ENCODE measurements at places on chromosomes 16 and 17.

DNA sequence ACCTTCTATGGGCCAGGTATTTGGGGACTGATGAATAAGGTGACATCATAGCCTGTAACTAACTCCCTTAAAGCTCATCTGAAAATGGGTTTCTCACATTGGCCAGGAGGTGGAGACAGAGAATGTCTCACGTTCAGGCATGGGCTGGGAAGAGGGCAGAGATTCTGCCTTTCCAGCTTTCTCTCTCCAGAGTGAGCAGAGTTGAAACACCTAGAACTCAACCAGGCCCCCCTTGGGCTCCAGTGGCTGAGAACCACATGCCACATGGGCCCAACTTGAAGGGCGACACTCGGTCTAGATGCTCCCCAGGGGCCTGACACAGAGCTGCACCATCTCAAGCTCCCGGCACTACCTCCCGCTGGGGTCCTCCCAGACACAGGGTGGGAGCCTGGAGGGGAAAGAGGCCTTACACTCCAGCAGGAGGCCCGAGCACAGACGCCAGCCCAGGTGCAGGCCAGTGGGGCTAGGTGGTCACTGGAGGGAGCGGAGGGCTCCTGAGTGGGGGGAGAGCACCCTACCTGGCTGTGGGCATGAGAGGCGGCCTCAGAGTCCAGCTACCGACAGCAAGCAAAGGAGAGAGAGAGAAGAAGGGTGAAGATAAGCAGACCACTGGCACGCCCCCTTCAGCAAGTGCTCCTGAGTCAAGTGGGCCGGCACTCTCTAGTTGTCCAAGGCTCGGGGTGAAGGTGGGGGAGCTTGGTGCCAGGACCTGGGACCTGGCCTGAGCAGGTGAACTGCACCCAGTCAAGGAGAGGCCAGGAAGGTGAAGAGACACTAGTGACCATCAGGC, 55.9 kb downstream of the MYO18A start:
- DNase-seq, result peak; percentile 88

DNA sequence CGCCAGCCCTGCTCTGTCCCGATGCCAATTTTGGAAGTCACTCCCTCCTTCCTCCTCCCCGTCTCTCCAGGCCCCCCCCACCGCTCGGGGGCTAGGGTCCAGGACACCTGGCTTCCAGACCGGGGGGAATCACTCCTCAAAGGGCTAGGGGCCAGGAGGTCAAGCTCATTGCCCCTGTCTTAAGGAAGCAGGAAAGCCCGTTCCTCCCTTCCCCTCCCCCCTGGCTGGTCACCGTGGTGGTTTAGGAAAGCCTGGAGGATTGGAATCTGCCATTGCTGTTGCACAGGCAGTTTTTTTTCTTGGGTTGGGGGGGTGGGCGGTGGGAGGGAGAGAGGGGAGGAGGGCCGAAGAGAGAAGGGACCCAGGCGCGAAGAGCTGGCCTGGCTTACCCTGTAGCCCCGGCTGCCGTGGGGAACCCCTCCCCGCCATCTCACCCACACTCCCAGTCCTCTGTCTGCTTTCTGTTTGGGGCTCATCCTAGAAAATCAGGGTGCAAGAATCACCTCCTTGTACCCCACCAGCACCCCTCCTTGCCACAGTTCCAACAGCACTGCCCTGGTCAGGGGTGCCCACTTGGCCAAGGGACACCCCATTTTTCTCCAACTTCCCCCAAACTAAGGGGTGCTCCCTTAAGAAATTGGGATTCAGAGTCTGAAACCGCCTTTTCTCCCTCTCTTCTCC, 2.9 kb upstream of the BCL6B start:
- peak; percentile 87 for DNase-seq

GRCh38 chr17:6558276-6558675, 1.9 kb upstream of the PITPNM3 start:
- DNase-seq, result no peak

DNA sequence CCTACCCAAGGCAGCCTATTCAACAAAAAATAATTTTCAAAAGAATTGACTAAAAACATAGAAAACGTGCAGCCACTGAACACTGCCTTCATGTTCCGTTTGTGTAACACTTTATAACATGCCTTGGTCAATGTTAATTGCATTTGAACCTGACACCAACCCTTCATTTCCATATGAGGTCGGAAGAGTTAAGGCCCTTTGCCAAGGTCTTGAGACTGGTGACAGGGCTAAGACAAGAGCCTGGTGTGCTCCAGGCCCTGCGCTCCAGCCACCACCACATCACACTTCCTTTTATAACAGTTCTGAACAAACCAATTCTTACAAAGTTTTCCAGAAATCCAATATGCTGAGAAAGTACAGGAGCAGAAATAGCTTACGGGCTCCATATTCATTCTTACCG, 4.2 kb downstream of the BBS2 start:
- DNase-seq, result no peak

- DNase-seq, result no peak
Measured at GRCh38 chr17:30917050-30917449, 4.7 kb upstream of the ADAP2 start.

DNA sequence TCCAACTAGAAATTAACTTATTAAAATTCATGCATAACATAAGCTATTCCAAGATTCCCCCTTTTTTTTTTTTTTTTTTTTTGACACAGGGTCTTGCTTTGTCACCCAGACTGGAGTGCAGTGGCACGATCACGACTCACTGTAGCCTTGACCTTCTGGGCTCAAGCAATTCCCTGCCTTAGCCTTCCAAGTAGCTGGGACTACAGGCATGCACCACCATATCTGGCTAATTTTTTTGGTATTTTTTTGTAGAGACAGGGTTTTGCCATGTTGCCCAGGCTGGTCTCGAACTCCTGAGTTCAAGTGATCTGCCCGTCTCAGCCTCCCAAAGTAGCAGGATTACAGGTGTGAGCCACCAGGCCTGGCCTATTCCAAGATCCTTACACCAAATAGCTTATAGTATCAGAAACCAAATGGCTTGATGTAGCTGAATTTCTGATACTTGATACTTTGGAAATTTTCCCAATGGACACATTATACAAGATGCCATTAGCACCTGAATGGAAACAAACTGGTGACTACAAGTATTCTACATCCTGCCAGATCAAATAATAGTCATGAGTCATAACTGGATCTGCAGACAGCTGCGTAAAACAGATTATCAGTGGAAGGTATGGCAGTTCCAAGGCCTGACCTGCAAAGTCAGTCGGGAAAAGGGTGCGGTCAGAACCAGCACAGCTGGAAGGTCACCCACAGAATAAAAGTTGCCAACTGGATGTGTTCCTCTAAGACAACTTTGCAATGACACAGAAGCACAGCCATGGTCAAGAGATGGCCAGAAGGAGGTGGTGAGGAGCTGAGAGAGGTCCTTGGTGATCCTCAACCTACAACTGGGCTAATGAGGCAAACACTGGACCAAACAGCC, 14.5 kb downstream of the TUBG1 start:
- DNase-seq, result peak; percentile 60

GRCh38 chr17:41010441-41010840, 1.5 kb upstream of the KRTAP3-1 start:
- no peak for DNase-seq

- peak; percentile 95 for DNase-seq
Measured at GRCh38 chr17:56203430-56203829, 50.2 kb downstream of the ANKFN1 start.

- DNase-seq, result peak; percentile 74
Measured at GRCh38 chr17:39872751-39873150, 4.7 kb downstream of the ZPBP2 start.

DNA sequence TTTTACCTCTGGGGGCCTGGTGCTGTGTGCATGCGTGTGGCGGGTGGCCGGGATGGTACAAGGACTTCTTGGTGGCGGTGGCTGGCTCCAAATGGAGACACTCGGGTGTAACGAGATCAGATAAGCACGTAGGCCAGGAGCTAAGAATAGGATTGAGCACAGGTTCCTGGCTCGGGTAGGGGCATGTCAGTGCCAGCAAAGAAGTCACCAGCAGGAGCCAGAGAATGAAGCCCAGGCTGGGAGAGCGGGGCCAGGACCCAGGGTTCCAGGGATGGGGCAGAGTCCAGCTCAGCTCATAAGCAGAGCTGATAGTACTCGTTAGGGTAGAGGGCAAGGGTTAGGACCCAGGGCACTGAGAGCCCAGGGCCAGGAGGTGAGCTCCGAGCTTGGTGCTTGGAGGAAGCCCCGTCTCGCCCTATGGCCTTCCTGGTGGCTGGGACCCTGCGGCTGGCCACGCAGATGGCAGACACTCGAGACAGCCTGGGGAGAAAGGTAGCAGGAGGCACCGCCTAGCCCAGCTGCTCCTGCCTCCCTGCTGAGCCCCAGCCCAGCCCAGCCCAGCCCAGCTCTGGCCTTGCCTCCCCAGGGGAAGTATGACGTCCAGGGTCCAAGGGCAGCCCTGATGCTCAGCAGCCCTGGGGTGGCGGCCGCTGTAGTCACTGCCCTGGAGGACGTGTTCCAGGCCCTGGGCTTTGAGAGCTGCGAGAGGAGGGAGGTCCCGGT, 8.9 kb downstream of the ZNF213 start:
- no peak for DNase-seq

DNA sequence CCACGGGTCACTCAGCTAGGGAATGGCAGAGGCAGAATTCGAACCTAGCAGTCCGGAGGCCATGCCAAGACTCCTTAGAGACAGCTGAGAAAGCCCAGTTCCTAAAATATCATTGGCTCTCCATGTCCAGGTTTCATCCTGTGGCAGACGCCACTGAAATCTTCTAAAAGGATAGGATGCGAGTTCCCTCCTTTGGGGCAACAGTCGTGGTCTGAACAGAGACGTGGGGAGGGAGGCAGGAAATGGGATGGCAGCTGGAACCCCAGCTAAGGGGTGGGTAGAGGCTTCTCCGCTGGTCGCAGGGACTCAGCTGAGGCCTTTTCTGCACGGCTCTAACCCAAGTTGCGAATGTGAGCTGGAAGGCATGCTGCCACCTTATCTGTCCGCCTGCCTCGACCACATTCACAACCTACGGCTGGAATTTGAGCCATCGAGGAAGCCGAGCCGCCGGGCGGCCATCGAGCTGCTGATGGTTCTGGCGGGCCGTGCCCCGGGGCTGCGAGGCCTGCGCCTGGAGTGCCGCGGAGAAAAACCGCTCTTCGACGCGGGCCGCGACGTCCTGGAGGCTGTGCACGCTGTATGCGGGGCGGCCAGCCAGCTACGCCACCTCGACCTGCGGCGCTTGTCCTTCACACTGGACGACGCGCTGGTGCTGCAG, 1.9 kb upstream of the HSF4 start:
- DNase-seq, result no peak

- no peak for DNase-seq
Measured at GRCh38 chr16:69176033-69176800, 10.7 kb upstream of the SNTB2 start.

- DNase-seq, result no peak
Measured at GRCh38 chr17:77435272-77436057, 294.7 kb downstream of the SEC14L1 start.

DNA sequence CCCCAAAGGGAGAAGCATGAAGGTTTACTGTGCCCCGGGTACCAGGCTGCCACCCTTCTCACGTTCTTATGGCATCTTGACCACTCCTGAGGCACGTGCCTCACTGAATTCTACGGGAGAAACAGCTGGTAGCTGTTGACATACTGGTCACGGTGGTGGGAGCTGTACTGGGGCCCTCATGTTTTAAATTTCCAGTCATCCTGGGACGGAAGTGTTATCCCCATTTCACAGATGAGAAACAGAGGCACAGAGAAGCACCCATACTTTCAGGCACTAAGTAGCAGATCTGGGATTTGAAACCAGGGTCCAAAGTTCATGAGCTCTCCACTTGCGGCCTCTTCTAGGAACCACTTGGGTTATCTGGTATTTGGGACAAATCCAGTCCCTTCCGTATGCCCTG, 26.3 kb upstream of the DOC2B start:
- DNase-seq, result no peak

DNA sequence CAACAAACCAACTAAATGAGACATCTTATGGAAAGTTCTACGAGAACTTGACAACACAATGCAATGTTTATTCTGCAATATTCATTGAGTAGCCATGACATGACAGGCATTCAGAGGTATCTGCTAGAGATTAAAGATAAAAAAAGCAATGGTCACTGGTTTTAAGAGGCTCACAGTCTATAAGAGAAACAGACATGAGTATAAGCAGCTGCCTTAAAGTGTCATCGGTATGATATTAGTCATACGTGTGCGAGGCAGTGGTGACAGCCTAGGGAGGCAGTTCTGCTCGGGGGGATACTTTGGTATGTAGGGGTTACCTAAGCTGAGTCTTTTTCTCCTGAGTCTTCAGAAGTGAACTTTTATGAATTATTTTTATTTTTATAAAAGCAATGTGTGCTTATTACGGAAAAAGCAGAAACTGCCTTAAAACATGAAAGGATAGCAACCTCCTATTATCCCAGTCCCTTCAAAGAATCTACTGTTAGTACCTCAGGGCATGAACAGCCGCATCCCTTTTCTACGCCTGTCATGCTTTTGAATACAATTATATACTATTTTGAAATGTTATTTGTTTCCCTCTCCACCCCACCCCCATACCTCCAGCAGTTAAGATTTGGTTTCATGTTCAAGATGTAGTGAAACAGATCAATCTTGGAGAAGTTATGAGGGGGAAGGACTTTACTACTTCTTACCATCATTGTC, 7.7 kb downstream of the ST6GALNAC1 start:
- no peak for DNase-seq

GRCh38 chr17:55384643-55385232, 36.9 kb downstream of the MMD start:
- no peak for DNase-seq

DNA sequence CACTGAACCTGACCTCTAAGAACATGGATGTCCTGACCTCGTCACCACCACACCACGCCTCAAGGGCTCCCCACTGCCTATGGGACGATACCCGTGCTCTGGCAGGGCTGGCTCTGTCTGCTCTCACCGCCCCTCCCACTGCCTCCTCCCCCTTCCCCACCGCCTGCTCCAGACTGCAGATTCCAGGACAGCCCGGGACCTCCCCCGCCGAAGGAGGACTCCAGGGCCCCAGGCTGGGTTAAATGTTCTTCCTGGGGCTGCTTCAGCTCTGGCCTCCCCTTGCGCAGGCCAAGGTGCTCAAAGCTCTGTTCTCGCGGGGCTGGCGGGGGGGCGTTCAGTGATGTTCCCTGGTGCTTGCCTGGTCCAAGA, 3.1 kb downstream of the NPW start:
- DNase-seq, result no peak

GRCh38 chr17:1607971-1608320, 20.7 kb downstream of the SLC43A2 start:
- no peak for DNase-seq

DNA sequence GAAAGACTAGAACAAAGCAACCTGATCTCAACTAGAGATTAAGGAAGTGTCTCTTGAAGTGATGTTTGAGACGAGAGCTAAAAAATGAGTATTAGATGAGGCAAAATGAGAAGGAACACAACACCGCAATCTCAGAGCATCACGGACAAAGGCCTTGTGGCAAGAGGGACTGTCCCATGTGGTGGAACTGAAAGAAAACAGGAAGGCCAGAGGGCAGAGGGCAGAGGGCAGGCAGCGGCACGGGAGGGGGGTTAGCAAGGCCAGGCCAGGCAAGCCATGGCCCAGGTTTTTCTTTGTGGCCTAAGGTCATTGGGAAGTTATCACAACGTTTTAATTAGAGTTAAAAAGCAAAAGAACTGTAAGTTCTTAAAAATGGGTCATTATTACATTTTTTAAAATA, 22.5 kb downstream of the RPA1 start:
- DNase-seq, result no peak

Data from OCI-M1 (cell line).